ENCODE measurements at places on chromosomes 1 and 21.

GRCh38 chr1:205915354-205915990 lies 27.8 kb downstream of the SLC26A9 start:
- DNase-seq, result no peak

DNA sequence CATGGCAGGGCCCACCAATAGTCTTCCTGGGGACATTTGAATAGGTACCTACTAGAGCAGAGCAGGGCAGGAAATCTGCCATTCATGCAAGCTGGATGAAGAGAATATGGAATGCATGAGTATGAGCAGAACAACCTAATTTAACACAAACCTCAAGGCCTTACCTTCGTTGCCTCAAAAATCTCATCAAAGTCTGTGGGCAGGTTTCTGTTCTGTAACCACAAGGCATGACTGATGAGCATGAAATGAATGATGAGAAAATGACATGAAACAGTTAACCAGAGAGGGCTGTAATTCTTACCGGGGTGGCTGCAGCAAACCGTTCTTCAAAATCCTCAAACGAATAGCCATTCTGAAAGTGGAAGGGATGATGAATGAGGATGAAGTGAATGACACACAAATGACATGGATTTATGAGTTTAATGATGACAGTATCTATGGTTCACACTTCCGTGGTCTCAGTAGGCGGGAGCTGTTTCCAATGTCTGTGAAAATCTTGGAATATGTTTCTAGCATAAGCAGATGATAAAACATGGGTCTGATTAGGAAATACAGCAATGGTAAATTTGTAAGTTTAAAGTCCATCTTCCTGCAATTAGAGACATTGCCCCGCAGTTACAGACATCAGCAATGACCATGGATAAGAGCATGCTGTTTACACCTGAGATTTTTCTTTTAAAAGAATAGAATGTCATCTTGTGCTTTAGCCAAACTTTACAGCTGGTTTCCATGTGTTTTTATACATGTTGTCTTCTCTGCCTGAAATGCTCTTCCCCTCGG lies 67.6 kb upstream of the C8B start:
- no peak for DNase-seq

GRCh38 chr1:161068306-161069234 lies 1.1 kb downstream of the ARHGAP30 start:
- peak; percentile 68 for DNase-seq

DNA sequence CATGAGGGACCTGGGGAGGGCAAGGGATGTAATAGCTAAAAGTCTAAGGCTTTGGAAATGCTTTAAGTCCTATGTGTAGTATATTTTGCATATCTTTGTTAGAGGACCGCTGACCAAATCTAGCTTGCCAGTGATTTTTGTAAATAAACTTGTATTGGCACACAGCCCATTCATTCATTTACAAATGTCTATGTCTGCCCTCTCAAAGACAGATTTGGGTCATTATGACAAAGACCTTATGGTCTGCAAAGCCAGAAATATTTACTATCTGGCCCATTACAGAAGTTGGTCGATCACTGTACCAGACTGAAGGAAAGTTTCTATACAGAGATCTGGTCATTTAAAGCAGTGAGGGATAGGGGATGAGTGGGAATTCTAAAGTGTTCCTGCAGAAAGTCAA lies 120.1 kb upstream of the RAVER2 start:
- no peak for DNase-seq

DNA sequence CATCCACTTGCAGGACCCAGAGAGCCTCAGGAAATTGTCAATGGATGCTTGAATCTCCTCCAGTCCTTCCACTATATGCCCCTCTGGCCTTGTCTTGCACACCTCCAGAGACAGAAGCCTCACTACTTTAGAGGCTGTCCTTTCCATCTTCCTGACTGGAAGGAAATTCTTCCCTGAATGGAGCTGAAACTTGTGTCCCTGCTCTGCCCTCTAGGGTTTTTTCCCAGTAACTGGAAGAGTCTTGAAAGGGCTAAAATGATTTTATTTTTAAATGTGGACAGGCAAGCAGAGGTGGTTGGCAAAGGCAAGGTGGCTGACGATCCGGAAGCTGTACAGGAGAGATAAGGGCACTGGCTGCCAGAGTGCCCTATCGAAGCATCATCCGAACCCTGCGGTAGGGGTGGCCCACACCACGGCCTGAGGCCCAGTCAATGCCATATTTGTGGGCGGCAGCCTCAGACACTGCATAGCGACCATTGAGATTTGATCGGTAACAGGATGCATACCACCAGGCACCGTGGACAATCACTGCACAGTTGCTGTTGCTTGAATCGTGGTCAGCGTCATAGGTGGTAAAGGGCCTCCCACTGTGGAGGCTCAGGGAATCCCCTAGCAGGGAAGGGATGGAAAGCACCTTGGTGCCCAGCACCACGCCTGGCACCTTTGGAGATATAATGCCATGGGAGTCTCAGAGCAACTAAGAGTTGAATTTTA lies 2.3 kb upstream of the MAP3K6 start:
- no peak for DNase-seq

- no peak for DNase-seq
Measured at GRCh38 chr1:236451796-236452373, 57.8 kb downstream of the EDARADD start.

DNA sequence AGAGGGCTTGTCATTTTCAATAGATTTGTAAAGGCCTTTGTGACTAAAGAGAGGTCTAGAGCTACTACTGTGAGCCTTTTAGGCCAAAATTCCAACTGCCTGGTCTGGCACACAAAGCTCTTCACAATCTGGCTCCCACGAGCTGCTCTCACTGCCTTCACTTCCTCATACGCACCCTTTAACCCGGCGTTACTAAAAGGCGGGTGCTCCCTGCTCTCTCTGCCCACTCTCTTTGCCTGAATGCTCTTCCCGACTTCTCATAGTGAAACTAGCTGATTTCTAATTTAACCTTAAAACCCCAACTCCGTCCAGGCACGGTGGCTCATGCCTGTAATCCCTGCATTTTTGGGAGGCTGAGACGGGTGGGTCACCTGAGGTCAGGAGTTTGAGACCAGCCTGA lies 14.2 kb downstream of the BSDC1 start:
- no peak for DNase-seq

- DNase-seq, result no peak
Measured at GRCh38 chr1:160403244-160403643, 2.9 kb downstream of the VANGL2 start.

DNA sequence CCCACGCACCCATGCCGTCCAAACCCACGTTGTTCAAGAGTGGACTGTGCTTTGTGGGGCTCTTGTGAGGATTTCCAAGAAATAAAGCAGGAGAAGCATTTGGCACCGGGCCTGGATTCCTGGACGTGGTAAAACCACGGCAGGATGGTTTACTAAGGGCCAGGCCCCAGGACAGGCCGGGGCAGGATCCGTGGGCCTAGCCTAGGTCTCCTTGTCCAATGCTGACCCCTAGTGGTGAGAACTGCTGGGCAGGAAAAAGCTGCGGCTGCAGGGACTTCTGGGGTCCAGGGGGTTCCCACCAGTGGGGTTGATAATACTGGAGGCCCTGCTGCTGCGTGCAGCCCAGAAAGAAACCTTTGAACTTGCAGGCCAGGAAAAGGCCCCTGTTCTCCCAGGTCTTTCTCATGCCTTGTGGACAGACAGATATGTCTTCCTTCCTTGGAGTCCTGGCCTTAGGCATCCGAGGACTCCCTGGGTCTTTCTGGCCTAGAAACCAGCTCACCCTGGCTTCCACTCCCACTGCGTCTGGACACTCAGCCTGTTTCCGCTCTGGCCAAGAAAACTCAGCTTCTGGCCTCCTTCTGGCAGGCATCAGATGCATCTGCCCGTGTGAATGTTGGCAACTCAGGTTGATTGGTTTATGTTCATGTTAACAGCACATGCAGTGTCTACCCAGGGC lies 106.9 kb upstream of the TMEM51 start:
- DNase-seq, result peak; percentile 30

DNA sequence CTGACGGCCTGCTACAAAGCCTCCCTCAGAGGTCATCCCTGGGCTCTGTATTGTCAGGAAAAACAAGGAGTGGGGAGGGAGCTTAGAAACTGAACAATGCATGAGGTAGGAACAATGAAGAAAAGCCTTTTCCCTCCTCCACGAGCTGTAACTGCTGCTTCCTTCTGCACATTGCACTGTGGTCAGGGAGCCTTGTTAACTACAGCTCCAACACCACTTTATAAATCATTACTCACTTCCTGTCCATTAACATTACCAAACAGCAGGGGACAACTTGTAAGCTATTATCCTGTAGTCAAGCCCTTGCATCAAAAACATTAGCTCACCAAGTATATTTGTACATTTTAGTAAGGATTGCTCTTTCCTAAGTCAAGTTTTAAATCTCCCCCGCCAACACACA lies 336.0 kb upstream of the NR5A2 start:
- no peak for DNase-seq

GRCh38 chr21:38729754-38730379 lies 75.9 kb upstream of the ETS2 start:
- no peak for DNase-seq

GRCh38 chr21:27586986-27587385 lies 620.1 kb upstream of the ADAMTS5 start:
- no peak for DNase-seq

- DNase-seq, result no peak
Measured at GRCh38 chr1:20072771-20073170, 2.8 kb downstream of the PLA2G5 start.

DNA sequence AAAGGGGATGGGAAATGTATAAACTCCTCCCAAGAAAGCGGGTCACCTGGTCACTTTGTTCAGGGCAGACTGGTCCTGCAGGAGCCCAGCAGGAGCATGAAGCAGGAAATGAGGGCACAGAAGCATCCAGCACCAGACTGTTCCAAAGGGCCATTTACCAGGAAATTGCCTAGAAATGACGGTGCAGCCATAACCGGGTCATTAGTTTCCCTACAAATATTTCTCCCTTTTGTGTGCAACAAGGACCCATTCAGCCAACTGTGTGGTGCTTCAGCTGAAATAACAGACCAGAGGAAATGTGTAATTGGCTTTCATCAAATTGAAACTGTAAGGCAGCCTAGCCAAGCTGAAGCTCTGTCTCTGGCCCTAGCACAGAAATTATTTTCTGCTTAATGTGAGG lies 7.6 kb upstream of the CTTNBP2NL start:
- DNase-seq, result no peak

GRCh38 chr1:118346936-118347335 lies 161.9 kb upstream of the SPAG17 start:
- no peak for DNase-seq

DNA sequence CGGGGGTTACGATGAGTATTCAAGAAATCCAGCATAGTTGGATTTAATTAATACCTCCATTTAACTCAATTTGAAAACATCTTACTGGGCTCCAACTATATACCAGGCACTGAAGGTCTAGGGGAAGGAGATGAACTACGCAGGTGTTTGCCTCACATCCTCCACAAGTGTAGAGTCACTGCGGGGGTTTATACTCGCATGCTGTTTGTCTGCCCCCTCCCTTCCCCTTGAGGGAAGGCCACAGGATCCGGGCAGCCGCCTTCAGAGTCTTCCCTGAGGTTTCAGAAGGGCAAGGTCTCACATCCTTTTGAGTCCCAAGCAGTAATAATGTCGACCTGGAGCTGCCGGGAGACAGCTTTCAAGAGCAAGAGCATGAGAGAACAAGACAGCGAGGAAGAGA lies 142.4 kb upstream of the GALNT2 start:
- DNase-seq, result no peak

DNA sequence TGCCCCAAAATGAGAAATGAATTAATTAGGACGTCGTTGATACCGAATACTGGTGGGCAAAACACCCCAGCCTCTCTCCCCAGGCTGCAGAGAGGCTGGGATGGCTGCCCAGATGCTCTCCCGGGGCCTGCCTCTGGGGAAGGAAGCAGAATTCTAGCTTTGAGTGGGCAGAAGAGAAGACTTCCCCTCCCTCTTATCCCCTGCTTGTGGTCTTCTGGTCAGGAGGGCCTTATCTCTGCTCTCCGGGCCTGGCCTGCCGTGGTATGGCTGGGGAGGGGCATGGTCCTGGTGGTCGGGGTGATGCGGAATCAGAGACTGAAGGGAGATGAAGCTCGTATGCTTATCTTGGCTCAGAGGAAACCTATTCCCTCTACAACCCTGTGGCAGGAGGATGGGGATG lies 9.8 kb upstream of the CSF3R start:
- no peak for DNase-seq

DNA sequence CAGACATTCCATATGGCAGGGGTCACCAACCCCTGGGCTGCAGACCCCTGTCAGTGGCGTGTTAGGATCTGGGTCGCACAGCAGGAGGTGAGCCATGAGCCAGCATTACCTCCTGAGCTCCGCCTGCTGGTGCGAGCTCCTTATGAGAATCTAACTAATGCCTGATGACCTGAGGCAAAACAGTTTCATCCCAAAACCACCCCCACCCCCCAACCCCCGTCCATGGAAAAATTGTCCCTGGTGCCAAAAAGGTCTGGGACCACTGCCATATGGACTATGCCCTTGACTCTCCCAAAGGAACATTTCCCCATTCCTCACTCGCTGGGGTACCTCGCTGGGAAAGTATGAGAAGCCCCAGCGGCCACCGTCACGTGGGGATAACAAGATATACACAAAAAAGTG lies 6.4 kb upstream of the CPT2 start:
- no peak for DNase-seq

DNA sequence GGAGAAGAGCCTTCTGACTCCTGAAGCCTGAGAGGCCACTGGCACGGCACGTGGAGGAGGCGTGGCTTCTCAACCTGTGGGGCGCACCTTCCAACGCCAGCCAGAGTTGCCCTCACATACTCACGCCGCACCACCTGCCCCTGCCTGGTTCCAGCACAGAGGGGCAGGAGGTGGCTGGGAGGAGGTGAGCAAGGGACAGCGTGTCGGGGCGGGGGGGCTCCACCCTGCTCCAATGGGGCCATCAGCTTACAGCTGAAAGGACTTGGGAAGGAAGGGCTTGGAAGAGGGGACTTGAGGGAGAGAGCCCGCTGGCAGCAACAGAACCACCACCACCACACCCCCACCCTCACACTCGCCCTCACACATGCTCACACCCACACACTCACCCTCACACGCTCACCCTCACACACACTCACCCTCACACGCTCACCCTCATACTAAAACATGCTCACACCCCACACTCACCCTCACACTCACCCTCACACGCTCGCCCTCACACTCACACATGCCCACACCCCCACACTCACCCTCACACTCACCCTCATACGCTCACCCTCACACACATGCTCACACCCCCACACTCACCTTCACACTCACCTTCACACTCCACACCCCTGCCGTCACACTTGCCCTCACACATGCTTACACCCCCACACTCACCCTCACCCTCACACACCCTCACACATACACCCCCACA lies 41.6 kb upstream of the EDN2 start:
- DNase-seq, result no peak

- DNase-seq, result no peak
Measured at GRCh38 chr1:3219791-3220467, 150.9 kb downstream of the PRDM16 start.

GRCh38 chr1:25727635-25728286 lies 72.2 kb upstream of the SELENON start:
- no peak for DNase-seq

- no peak for DNase-seq
Measured at GRCh38 chr21:26925636-26926035, 41.3 kb downstream of the ADAMTS5 start.

- DNase-seq, result no peak
Measured at GRCh38 chr1:45566722-45567121, 16.1 kb downstream of the AKR1A1 start.
